Left renal cortex interstitium (tissue), 4 donors: ENCODE measurements at places on chromosomes 4 and X. TPM values are rescaled to one million over a fixed set of nuclear protein-coding genes. Genes with fewer than 3 reads are reported as not detected.

Gene SCD5
- 30.4 TPM for polyA plus RNA-seq

Gene SLC25A6
- 483 TPM for polyA plus RNA-seq

Gene RRH
- polyA plus RNA-seq: 0.82 TPM

GRCh38 chrX:133969191-133969590, 16.2 kb downstream of the GPC3 start:
- no peak for DNase-seq

DNA sequence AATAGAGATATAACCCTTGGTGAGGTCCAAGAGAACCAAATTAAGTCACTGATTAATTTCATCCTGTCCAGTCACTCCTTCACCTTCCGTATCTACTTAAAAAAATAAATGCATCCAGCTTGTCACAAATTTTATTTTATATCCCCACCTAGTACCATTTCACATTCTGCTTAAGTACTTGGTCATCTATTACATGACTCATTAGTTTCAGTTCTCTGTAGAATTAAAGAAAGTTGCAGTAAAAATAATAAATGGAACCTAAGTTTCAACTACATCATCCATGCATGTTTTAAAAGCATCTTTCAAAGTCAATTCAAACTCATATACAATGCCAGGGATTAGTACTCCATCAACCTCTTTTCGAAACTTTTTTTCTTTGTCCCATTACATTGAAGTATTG, 130.2 kb downstream of the SH2D1A start:
- no peak for DNase-seq

DNA sequence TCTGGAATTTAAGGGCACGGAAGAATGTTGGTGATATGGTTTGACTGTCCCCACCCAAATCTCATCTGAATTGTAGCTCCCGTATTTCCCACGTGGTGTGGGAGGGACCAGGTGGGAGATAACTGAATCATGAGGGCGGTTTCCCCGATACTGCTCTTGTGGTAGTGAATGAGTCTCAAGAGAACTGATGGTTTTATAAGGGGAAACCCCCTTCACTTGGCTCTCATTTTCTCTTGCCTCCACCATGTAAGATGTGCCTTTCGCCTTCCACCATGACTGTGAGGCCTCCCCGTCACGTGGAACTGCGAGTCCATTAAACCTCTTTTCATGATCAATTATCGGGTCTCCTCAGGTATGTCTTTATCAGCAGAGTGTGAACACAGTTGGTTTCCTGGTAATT, 25.6 kb upstream of the DHRSX start:
- no peak for DNase-seq
